ENCODE measurements at places on chromosomes 2 and 18. TPM values are rescaled to one million over a fixed set of nuclear protein-coding genes. Genes with fewer than 3 reads are reported as not detected.

SLC9A4 gene
- total RNA-seq, result not detected

POU3F3 gene
- not detected for total RNA-seq

CASP8 gene
- 2.7 TPM for total RNA-seq

NFATC1 gene
- 18.7 TPM for total RNA-seq
